ENCODE measurements at places on chromosomes 12 and 14. TPM values are rescaled to one million over a fixed set of nuclear protein-coding genes. Genes with fewer than 3 reads are reported as not detected.

Gene LPAR5
- total RNA-seq = 0.71 TPM

Gene KRT72
- not detected for total RNA-seq

Gene TMEM132C
- total RNA-seq = not detected

Gene BHLHE41
- total RNA-seq = 0.46 TPM

Gene EFS
- not detected for total RNA-seq

Gene SMIM41
- total RNA-seq = not detected

Gene IL22
- total RNA-seq = not detected

Gene DENND5B
- 10.6 TPM for total RNA-seq

Gene PTPRR
- 0.27 TPM for total RNA-seq
